ENCODE measurements at places on chromosomes 1 and 21.
A peak's percentile ranks its signal among the peaks of the same experiment; 100 is the strongest.

DNA sequence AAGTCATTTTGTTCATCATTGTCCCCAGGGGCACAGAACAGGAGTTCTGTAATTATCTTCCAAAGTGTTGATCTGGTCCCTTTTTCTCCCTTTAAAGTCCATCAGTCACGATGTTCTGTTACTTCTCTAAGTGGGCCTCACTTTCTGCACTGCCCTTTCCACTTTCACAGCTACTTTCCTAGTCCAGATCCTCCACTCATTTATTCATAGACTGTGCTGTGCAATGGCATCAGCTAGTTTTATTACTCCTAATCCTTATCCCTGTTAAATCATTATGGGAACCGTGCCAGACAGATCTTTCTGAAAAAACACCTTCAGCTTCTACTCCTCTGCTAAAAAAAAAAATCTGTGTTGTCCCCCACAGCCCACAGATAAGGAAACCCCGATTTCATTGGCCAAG lies 64.0 kb upstream of the BCL10 start:
- DNase-seq: no peak

GRCh38 chr1:180211860-180212229 lies 18.2 kb upstream of the LHX4 start:
- no peak for DNase-seq

- no peak for DNase-seq
These were observed 29.5 kb downstream of the C2CD2 start for GRCh38 chr21:41924368-41924754.

DNA sequence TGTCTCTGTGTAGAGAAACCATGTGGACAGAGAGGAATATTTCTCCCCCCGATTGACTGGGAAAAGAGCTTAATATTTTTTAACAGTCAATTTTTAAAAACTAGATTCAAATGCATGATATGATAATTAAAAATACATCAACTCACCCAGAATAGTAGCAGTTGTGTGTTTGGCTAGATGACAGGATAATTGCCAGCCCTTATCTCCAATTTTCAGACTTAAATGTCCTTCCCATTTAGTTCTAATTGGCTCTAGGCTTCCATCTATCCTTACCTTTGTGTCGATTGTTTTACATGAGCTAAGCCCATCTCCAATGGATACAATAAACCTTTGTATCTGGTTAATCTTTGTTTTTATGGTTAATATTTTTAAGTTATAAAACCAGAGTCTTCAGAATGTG lies 23.9 kb upstream of the KIAA0040 start:
- DNase-seq: no peak

- DNase-seq: peak; percentile 69
These were observed 15.2 kb downstream of the BCAN start for GRCh38 chr1:156656806-156657740.

DNA sequence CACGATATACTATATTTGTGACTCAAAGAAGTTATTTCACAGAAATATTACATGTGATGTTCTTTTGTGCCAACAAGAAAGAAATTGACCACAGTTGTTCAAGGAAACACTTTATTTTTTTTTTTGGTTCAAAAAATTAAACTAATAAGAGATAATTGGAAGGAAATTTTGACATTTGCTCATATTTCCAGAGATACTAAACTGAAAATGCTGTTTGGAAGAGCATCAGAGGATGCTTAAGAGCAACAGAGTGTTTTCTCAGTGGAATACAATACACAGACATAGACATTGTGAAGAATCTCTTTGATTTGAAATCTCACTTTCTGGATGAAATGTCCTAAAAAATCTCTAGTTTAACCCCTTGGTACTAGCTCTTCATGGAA lies 760.4 kb upstream of the CXADR start:
- DNase-seq: no peak

DNA sequence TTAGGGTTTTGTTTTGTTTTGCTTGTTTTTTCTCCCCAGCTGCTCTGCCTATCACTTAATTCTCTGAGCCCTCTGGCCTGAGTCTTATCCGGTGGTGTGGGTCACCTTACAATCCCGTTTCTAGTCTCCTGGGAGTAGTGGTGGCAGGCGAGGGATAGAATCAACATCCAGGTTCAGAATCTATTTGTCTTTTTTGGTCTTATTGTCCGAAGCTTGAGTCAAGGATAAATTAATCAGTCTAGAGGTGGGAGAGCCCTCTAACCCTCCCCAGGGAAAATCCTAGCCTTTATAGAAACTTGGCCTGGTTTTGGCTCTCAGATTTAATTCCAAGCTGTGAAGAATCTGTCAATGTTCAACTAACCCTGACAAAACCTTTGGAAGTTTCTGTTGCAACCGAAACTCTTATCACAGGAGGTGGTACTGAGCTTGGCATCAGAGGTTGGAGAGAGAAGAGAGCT lies 246.3 kb downstream of the FGGY start:
- no peak for DNase-seq

DNA sequence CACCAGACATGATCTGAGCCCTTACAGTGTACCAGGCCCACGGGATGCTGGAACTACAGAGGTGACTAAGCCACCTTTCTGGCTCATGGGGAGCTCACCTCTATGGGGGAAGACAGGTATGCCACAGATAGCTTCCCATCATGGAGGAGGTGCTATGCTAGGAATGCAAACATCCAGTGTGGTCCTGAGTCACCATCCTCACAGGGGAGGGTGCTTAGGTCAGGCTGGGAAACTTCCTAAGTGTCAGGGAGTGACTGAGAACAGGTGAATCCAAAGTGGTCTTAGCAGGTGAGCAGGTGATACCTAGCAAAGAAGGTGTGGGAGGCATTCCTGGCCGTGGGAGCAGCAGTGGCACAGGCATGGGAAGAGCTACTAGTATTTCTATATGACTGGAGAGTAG lies 8.6 kb upstream of the RASSF5 start:
- no peak for DNase-seq

DNA sequence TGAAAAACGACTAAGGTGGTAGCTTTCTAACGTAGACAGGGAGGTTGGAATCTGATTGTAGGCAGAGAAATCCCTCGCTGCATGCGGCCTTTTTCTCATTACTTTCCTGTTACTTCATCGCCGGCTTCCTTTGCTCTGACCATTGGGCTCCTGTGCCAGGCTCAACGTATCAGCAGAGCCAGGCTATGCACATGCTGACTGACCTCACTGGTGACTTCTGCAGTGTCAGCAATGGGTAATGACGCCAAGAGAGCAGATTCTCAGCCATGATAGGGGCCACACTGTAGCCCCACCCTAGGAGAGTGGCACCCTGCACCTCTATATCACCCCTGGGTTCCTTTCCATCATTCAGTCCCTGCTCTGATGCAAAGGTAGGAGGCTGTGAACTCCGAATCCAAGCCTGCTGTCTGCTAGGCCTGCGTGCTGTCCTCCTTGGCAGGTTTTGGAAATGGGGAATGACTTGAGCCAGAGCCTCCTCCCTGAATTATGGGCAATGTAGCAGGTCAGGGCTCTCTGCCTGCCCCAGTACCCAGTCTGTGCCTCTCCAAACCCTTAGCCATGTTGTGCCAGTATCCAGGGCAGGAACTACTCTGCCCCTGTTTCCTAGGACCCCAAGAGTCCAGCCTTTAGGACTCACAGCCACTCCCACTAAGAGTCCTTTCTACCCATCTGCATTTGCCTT lies 11.4 kb downstream of the PPFIA4 start:
- no peak for DNase-seq

- no peak for DNase-seq
These were observed 119.2 kb downstream of the DMRTB1 start for GRCh38 chr1:53578358-53578757.

GRCh38 chr1:217553949-217554509 lies 76.9 kb downstream of the GPATCH2 start:
- DNase-seq: no peak

DNA sequence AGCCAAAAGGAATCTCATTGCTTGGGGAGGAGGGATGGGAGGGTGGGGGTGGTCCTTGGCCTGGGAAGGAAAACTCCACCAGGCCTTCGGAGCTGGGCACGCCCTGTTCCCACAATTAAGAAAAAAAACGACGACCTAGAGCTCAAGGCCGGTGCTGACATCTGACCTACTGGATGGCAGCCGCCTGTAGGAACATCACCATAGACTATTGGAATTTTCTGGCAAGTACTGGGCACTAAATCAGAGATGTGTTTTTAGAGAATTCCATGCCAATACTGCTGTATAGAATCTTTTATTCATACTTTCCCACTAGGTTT lies 729 bp downstream of the NADK start:
- no peak for DNase-seq

All from activated CD4-positive, alpha-beta T cell treated with anti-CD3 and anti-CD28 coated beads, Interleukin-2, amount 10 ng/mL, durations not matched to agents 7 days and 5 days (primary cell).